Lower leg skin (tissue), 4 donors: ENCODE measurements at places on chromosomes 13 and 19. TPM values are rescaled to one million over a fixed set of nuclear protein-coding genes. Genes with fewer than 3 reads are reported as not detected.

PSG11 gene
- total RNA-seq = not detected

CLDND2 gene
- total RNA-seq = not detected

P2RY11 gene
- total RNA-seq = 26.0 TPM

GNG7 gene
- total RNA-seq = 1.6 TPM

BEST2 gene
- total RNA-seq = 58.3 TPM

SIGLECL1 gene
- total RNA-seq = not detected

ZNF235 gene
- total RNA-seq = 4.5 TPM

F10 gene
- 31.0 TPM for total RNA-seq

MCEMP1 gene
- total RNA-seq = not detected

SLC25A30 gene
- total RNA-seq = 19.0 TPM

KIR2DL4 gene
- not detected for total RNA-seq

CBARP gene
- 14.0 TPM for total RNA-seq

BRSK1 gene
- 0.44 TPM for total RNA-seq

PSG6 gene
- not detected for total RNA-seq

KLHL26 gene
- total RNA-seq = 15.7 TPM

RHPN2 gene
- 15.8 TPM for total RNA-seq

CD70 gene
- not detected for total RNA-seq

LGALS14 gene
- total RNA-seq = not detected

PROZ gene
- not detected for total RNA-seq

FGF21 gene
- total RNA-seq = not detected

ZGLP1 gene
- 2.2 TPM for total RNA-seq

MUC16 gene
- total RNA-seq = not detected

ZNF382 gene
- 0.95 TPM for total RNA-seq

WDR87 gene
- not detected for total RNA-seq

CFAP97D2 gene
- total RNA-seq = not detected

LILRB3 gene
- 7.7 TPM for total RNA-seq

LRRC4B gene
- 0.45 TPM for total RNA-seq

CEACAM16 gene
- not detected for total RNA-seq

MATK gene
- 3.7 TPM for total RNA-seq

EDNRB gene
- total RNA-seq = 20.9 TPM

UGGT2 gene
- total RNA-seq = 14.5 TPM

PRKD2 gene
- 79.3 TPM for total RNA-seq

CRB3 gene
- 124 TPM for total RNA-seq

ZNF836 gene
- total RNA-seq = 32.2 TPM

HCST gene
- total RNA-seq = 0.79 TPM

NXNL1 gene
- total RNA-seq = not detected

CRLF1 gene
- total RNA-seq = 90.8 TPM
